ENCODE measurements at places on chromosomes 7 and 10.
A peak's percentile ranks its signal among the peaks of the same experiment; 100 is the strongest.

GRCh38 chr10:62804356-62805230, at the start of gene ADO:
ADO (plus strand) TSS chr10:62804720; CDS start chr10:62805060, 340 bp downstream.
- peak; percentile 84 for DNase-seq

GRCh38 chr10:104391150-104391968, 37.7 kb downstream of the CFAP58 start:
- DNase-seq = no peak

- DNase-seq = no peak
These were observed 58.7 kb upstream of the BTRC start for GRCh38 chr10:101295261-101295660.

GRCh38 chr7:138233189-138233588, 156.9 kb downstream of the AKR1D1 start:
- DNase-seq = no peak

GRCh38 chr7:17205910-17206309, 92.5 kb upstream of the AHR start:
- DNase-seq = no peak

- DNase-seq = no peak
These were observed 31.3 kb downstream of the RABGEF1 start for GRCh38 chr7:66771795-66772194.

DNA sequence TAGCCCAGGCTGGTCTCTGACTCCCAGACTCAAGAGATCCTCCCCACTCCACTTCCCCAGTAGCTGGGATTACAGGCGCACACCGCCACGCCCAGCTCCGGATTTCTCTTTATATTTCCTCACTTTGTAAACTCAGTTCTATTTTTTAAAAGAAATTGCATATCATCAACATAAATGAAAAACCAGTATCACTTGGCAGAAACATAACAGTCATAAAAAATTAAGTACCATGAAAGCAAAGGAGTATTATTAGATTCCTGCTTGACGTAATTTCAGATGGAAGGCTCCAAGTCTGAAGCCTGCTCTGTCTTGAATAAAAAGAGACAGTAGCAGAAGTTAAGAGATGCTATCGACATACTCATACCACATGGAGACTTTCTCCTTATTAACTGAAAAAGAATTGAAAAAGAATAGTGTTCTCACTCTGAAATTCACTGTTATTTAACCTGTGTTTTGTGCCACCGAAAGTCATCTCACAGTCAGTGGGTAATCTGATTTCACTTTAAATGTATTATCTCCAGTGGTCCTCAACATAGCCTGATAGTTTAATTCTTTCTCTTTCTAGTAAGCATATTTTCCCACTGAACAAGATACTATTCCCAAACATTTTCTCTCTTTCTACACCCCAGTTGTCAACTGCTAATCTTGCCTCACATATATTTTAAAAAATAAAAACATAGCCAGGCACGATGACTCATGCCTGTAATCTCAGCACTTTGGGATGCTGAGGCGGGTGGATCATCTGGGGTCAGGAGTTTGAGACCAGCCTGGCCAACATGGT, 40.3 kb upstream of the ADRB1 start:
- DNase-seq = no peak

GRCh38 chr7:90216080-90216674, 4.6 kb downstream of the STEAP2 start:
- no peak for DNase-seq

- no peak for DNase-seq
These were observed 36.6 kb downstream of the GTF2IRD1 start for GRCh38 chr7:74489997-74490945.

- no peak for DNase-seq
These were observed 133.1 kb downstream of the SH2D4B start for GRCh38 chr10:80670774-80671173.

All from tibial artery (tissue), 4 donors.